Suppressor macrophage (primary cell): ENCODE measurements at places on chromosomes 7 and 10.

DNA sequence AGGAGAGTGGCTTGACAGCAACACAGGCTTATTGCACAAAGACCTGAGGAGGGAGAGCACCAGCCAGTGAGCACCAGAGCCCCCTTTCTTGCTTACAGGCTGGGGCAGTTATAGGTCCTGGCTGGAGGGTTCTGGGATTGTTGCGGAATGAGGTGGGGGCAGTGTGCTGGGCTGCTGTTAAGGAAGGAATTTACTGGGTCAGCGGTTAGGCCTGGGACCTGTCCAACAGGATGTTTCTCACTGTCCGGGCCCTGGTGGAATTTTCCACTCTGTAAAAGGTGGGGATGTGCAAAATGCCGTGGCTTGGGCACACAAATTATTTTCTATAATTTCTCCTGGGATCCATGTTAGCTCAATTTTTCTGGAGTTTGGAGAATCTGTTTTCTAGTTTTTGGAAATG, 757.3 kb downstream of the TYW1 start:
- DNase-seq = no peak

- peak; percentile 2 for DNase-seq
These were observed at the start of gene IGFBP3 for GRCh38 chr7:45920502-45921380. Gene IGFBP3 (minus strand): TSS chr7:45921272. CDS start chr7:45921140, 132 bp downstream.

DNA sequence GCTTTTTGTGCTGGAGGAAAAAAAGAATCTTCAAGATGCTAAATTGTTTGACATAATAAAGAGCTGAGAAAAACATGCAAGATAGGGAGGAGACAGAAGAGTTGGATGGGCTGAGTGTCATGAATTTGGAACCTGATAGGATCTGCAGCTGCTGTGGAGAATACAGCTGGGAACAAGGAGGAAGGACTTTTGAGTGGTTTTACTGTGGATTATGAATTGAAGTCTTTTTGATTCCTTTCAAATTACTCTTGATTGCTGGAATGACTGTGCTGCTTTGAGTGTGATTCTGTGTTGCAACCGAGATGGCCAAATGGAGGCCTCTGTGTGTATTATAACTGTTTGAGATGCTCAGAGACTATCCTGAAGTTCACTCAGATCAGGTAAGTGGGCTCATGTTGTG, 4.0 kb downstream of the EFCAB10 start:
- no peak for DNase-seq

DNA sequence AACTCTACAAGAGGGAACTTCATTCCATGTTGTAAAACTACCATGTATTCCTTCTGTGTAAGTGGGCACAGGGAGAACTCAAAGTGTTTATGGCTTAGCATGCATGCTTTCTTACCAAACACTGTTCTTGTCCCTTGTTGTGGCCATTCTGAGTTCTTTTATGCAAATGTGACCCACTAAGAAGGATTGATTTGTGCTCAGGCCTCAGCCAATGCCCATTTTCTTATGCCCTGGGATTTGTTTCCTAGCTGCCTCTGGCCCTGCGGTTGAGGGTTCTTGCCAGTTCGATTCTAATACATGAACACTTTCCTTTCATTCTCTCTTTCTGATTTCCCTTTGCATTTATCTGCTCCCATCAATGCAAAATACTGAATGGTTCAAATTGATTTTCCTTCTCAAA, 316.7 kb downstream of the NRG3 start:
- no peak for DNase-seq

GRCh38 chr7:158727690-158728089, 23.1 kb upstream of the NCAPG2 start:
- no peak for DNase-seq

DNA sequence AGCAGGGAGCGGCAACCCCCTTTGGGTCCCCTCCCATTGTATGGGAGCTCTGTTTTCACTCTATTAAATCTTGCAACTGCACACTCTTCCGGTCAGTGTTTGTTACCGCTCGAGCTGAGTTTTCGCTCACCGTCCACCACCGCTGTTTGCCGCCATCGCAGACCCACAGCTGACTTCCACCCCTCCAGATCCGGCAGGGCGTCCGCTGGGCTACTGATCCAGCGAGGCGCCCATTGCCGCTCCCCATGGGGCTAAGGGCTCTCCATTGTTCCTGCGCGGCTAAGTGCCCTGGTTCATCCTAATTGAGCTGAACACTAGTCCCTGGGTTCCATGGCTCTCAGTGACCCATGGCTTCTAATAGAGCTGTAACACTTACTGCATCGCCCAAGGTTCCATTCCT, 115.6 kb upstream of the AUTS2 start:
- no peak for DNase-seq

GRCh38 chr7:143172354-143172753, 10.9 kb upstream of the TAS2R39 start:
- no peak for DNase-seq

DNA sequence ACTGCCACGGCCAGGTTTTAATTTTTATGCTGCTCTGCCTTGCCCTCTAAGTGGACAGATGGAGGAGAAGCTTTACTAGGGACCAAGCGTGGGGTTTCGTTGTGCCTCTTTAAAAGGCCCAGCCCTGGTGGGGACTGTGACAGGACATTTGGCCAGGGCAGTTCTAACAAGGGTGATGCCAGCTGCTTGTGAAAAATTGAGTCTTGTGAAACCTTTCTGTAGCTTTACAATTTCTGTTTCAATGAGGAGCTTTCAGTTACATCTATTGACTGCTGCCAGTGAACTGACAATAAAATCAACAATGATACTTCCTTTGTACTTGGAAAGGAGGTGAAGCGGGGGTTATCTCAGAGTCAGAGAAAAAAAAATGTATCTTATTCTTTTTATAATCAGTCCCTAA, 233.1 kb upstream of the CSTF2T start:
- DNase-seq = no peak

DNA sequence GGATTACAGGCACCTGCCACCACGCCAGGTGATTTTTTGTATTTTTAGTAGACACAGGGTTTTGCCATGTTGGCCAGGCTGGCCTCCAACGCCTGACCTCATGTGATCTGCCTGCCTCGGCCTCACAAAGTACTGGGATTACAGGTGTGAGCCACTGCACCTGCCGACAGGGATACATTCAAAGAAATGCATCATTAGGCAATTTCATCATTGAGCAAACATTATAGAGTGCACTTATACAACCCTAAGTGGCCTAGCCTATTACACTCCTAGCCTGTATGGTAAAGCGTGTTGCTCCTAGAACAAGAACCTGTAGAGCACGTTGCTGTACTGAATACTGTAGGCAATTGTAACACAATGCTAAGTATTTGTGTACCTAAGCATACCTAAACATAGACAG, 350.3 kb downstream of the GALNT17 start:
- no peak for DNase-seq

GRCh38 chr7:80924090-80924489, 5.2 kb upstream of the SEMA3C start:
- DNase-seq = peak; percentile 41

- DNase-seq = no peak
These were observed 90.2 kb upstream of the CACUL1 start for GRCh38 chr10:118844731-118845521.

- no peak for DNase-seq
These were observed 46.7 kb downstream of the BMPR1A start for GRCh38 chr10:86803156-86803555.

GRCh38 chr10:28935061-28935460, 257.7 kb downstream of the BAMBI start:
- no peak for DNase-seq

GRCh38 chr10:3438606-3439005, 266.0 kb upstream of the PITRM1 start:
- DNase-seq = peak; percentile 75

DNA sequence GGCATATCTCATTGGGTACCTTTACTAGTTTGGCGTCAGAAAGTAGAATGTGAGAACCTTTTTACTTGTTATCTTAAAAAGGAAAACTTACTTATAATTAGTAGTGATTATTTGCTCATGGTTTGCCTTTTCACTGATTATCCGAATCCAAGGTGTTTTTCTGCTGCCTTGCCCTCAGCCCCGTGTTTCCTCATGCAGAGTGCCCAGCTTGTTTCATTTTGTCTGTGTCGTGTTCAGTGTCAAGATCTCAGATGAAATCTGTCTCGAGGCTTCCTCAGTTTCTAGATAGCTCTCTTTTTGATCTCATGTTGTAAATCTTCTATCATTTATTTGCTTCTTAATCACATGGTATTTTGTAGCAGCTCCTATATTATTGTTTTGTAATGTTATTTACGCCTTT, 30.1 kb downstream of the RPA3 start:
- DNase-seq = no peak

DNA sequence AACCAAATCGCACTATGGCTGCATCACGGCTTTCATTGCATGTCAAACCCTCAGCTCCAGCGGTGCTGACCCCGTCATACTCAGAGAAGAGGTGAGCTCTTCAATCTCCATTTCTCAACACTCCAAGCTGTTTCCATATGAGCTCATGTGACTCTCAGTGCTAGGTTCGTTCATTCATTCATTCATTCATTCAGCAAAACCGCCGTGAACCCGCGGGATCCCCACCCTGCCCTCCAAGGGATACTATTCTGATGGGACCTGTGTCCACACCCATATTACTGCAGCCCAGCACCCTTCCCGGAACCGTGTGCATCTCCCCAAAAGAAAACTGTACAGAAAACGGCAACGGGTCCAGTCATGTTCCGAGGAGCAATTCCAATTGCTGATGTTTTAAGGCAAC, 184.7 kb downstream of the DIP2C start:
- DNase-seq = no peak

DNA sequence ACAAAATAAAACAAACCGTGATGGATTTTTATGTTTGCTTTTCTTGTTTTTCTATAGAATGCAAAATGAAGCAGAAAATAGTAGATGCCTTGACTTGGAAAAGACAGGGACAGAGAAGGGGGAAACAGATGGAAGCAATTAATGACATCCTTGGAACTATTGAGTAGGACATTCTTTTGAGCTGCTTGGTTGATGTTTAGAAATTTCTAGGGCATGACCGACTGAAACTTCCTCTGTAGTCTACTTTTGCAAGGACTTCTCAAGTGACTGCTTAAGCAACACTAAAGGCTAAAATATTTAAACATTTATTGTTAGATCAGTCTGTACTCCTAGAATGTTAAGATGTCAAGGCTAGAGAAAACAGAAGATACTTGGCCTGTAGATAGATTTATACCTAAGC, 49.4 kb downstream of the VCL start:
- DNase-seq = no peak

DNA sequence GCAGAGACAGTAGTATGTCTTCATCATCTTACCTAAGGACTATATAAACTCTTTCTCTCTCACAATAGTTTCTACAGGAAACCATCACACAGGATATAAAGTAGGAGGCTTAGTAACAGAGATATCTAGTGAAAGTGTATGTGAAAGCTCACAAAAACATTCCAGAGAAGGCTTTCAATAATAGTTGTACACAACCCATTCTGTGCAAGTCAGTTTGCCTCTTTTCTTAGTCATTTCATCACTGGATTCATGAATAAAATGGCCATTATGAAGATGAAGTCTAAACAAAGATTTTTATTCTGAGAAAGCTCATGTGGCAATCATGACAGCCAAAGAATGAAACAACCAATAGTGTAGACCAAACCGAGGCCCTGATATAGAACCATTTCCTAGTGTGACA, 178.8 kb downstream of the GNAT3 start:
- DNase-seq = no peak

- no peak for DNase-seq
These were observed 340.8 kb upstream of the PODXL start for GRCh38 chr7:131897016-131897789.

DNA sequence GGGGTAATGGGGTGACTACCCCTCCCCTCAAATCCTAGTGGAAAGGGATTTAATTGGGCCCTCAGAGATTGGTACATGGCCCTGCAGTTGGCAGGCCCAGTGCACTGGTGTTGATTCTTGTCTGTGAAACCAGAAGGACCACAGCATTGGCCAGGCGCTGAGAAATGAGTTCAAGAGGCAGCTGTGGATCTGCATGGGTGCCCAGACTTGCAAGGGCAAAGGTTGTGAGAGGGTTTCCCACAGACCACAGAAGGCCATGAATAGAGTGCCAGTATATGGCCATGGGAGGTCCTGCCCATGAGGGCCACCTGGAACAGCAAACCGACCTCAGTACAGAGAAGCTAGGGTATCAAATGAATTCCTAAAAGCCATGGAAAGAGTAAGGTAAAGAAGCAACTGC, 32.9 kb downstream of the TMEM168 start:
- no peak for DNase-seq

DNA sequence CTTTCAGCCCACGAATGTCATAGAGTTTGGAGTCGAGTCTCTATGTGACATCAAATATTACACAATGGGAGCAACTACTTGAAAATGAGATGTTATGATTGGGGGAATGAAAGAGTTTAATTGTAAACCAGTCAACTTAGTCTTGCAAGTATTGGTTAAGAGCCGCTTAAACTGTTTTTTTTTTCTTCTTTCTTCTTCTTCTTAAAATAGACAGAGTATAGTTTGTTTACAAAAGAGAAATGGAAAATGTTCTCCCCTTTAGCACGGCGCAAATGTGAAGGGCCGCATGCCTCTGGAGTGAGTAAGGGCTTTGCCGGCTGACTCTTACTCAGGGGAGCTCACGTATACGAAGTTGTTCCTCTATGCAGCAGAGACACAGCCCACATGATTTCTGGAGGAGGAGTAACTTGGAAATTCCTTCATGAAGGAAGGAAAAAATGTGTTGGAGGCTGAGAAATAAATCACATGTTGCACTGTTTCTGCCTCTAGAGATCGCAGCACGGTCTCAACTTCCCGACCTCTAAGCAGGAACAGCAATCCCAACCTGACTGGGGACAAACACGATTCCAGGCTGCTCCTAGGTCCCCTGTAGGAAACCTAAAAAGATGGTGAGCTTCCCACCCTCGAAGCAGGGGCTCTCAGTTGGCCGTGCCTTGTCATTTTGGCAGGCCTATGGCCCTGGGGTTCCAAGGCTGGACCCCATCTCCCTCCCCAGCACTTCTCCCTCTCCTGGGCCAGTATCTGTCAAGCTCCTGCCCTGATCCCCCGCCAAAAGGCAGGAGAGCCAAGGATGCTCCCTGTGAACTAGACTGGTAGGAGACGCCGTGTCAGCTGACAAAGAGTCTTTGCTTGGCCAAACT, 44.8 kb downstream of the MYOF start:
- DNase-seq = peak; percentile 86

DNA sequence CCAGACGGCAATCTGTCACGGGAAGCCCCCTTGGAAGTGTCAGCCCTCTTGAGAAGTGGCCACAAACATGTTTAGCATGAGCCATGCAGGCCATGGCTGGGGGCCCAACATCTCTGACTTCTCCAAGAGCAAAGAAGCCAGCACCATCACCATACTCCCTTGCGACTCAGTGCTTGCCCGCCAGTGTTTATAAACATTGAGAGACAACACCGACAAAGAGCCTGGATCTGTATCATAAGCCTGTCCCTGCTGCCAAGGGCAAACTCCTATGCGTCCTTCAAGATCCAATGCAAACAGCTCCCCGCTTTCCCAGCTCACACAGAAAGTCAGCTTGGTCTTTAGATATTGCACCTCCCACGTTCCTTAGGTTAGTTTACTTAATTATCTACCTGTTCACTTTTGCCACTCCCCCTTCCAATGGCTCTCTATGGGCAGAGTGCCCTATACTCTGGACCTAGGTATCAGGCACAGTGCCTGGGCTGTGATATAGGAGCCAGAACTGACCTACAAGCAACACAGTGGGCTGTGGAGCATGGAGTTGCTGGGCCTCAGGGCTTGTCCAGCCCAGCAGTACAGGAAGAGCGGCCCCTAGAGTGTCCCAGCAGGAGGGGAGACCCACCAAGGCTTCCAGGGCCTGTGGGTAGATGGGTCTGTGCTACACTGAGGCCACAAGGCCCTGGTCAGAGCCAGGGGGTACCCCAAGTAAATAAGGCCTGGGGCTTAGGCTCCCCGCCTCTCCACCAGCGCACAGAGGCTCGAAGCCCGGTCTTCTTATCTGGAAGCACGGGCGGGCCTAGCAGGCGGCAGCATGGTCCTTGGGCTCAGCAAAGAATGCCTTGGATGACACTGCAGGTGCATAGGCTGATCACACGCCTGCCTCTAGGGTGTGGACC, 37.7 kb downstream of the CAMK2B start:
- no peak for DNase-seq
